NCI-H1092 treated with DMSO at 0.1 percent for 48 hours (cell line): ENCODE measurements at places on chromosomes 7 and 10.

GRCh38 chr7:68994841-68995240, 603.4 kb upstream of the AUTS2 start:
- DNase-seq: no peak

GRCh38 chr10:71374481-71375233, 22.1 kb upstream of the CDH23 start:
- DNase-seq: no peak

GRCh38 chr10:53088961-53089360, 316.4 kb upstream of the MBL2 start:
- no peak for DNase-seq

DNA sequence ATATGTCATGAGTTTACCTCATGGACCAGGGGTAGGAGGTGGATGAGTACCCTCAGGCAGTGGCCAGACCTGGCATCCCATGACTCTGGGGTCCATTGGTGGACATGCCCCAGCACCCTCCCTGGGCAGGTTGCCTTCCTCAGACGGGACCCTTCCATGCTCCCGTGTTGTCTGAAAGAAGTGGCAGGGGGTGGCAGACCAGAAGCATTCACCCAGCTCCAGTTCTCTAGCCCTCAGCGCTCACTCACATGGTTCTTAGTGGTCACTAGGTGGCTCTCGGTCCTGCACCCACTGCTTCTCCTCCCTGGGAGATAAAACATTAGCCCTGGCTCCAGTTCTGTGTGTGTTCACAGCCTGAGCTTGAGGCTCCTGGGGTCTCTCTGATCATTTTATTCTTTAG, 6.0 kb downstream of the RBP3 start:
- DNase-seq: no peak

DNA sequence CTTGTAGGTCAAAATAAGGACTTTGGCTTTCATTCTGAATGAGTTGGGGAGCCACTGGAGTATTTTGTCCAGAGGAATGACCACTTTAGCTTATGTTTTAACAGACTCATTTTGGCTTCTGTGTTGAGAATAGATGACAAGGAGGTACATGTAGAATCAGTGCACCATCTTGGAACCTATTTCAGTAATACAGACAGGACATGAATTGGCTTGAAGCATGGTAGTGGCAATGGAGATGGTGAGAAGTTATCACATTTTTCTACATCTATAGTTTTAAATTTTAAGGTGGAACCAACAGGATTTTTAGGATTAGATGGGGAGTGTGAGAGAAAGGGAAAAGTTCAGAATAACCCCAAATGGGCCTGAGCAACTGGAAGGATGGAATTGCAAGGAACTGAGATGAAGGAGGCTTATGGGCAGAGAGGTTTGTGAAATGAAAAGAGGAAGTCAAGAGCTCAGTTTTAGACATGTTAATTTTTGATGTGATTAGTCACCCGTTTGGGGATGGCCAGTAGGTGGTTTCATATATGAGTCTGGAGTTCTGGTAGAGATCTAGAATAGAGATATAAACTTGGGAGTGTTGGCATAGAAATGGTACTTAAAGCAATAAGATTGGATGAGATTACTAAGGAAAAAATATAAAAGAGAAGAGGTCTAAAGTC, 89.2 kb upstream of the JAZF1 start:
- DNase-seq: no peak

- DNase-seq: peak; percentile 48
Observed at GRCh38 chr7:6166443-6166891, 106.0 kb downstream of the CYTH3 start.

- DNase-seq: no peak
Observed at GRCh38 chr10:2700626-2701305, 366.6 kb upstream of the PFKP start.

GRCh38 chr7:68238204-68238805, 1241.7 kb downstream of the TYW1 start:
- no peak for DNase-seq

DNA sequence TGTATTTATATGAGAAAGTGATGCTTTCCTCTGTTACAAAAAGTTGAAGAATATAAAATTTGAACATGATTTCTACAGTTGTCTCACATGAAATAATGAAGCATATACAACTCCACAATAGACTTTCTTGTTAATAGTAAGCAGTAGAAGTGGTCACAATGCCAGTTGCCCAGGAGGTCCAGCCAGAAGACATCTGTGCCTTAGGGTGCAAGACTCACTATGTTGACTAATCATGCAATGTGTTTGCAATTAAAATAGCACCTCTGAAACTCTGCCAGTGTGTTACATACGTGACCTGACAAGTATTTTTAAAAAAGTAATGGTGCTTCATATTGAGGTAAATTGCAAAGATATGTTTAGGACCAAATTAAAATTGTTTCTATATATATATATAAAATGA, 547.2 kb downstream of the ETV1 start:
- no peak for DNase-seq

DNA sequence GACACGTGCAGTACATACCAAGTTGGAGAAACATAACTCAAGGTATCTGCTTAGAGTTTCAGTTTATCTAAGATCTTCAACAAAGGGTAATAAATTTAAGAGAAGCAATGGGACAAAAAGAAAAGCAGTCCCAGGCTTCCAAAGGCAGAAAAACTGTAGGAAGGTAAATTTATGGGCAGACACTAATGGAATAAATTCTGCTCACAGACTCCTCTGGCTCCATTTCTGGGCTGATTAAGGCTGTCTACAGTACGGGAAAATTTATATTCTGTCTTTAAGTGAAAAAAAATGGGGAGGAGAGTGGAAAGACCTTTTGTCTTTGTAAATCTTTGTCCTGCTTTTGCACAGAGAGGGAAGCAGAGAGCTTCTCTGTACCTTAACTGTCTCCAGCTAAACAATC, 587.5 kb upstream of the IGFBP3 start:
- DNase-seq: no peak

DNA sequence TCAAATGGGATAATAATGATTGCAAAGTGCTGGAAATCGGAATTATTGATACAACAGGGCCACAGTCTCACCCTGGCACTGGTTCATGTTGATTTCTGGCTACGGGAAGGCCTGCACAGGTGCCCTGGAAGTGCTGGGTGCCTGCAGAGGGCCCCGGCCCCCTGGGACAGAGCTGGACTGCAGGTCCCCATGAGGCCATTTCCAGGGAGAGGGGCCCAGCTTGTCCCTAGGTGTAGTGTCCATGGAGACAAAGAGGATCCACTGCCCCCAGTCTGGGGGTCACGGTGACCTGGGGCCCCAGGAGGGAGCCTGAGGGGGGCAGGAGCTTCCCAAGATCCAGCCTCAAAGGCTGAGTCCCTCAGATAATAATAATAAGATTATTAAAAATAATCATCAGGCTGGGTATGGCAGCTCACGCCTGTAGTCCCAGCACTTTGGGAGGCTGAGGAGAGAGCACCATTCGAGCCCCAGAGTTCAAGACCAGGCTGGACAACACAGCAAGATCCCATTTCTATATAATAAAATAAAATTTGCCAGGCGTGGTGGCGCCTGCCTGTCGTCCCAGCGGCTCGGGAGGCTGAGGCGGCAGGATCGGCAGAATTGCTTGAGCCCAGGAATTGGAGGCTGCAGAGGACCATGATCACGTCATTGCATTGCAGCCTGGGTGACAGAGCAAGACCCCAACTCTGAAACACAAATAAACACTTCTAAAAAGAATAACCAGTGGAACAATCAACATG, 98.1 kb downstream of the MICALL2 start:
- DNase-seq: no peak

GRCh38 chr7:37982423-37982822, 62.0 kb downstream of the EPDR1 start:
- no peak for DNase-seq

GRCh38 chr10:78572565-78572964, 496.2 kb upstream of the ZMIZ1 start:
- DNase-seq: no peak

DNA sequence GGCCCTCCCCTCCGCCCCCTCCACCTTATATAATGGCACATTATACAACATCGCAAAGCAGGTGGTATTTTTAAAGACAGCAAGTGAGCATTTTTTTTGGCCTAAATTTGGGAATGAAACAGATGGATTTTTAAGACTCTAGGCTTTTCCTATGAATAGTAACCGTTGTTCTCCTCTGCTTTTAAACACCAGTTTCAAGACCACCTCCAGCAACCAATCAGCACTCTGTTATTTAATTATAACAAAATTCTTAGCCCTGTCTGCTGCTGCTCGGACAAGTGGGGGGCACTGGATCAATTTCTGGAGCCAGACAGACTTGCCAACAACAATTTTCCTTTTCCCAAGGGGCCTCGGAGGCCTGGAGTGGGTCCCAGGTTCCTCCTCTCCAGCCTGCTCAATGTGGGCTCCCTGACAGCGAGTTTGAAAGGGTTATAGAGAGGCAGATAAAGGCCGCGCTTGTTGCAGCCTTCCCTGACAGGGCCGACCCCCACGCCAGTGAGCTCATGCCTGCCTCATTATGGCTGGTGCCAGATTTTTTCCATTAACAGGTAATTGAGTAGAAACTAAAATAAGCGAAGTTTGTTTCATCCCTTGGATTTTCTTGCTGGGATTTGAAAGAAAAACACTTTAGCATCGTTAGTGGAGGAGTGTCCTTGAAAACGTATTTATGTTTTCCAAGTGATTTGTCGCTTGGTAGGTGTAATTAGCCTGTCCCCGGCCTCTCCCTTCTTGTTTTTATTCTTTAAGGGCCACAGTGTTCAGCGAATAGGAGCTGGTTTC, 227.3 kb downstream of the TCF7L2 start:
- peak; percentile 71 for DNase-seq

- DNase-seq: no peak
Observed at GRCh38 chr10:121633056-121633455, 34.8 kb upstream of the FGFR2 start.

DNA sequence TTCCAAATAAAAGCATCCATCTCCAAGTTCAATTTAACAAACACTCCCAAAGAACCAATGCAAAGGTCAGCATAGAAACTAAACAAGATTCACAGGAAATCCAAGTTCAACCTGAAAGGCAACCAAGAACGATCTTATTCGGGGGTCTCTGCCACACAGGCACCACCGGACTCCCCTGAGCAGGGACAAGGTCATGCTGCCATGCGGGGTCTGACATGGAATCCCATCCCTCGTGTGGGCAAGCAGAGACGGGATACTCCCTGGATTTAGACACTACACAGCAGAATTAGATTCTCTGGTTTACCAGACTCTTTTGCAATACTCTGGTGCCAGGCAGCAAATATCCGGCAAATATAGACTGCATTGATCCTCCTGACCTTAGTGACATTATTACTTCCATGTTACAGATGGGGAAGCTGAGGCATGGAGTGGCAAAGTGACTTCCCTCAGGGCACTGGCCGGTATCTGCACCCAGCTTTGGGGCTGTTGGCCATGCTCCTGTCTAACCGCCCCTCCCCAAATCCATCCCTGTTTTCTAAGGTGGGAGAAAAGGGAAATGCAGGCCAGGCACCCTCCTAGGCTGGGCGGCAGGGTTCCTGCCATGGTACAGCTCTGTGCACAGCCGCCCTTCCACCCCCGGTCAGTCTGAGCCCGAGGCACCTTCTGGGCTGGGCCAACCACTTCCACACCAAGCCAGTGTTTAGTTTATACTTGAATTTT, 111.8 kb downstream of the VIPR2 start:
- DNase-seq: no peak

DNA sequence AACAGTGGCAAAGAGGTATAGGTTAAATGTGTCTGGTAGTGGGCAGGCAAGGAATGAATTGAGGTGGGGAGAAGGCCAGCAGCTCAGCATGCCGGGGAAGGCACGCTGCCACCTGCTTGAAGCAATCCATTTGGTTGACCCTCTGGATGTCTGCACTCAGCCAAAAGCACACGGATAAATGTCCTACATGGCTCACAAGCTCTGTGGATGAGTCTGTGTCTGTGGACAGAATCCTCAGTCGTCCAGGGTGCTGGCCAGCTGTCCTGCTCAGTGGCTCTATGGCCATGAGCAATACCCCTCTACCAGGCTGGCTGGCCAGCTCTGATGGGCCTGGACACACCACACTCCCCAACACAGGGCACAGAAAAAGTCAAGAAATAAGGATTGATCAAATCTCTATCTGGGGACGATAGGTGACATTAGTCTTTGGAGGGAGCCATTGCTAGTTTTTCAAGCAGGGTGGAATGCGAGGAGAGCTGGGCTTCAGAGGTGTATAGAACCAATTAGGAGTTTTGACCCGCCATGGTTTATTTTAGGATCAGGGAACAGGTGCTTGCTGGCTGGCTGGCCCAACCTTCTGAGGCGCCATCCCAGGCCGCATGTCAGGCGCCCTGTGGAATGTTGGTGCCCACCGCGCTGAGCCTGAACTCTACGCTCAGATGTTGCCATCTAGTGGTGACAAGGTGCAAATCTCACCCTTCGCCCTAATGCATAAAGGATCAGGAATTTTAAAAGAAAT, 493.4 kb downstream of the TNS3 start:
- DNase-seq: peak; percentile 22

DNA sequence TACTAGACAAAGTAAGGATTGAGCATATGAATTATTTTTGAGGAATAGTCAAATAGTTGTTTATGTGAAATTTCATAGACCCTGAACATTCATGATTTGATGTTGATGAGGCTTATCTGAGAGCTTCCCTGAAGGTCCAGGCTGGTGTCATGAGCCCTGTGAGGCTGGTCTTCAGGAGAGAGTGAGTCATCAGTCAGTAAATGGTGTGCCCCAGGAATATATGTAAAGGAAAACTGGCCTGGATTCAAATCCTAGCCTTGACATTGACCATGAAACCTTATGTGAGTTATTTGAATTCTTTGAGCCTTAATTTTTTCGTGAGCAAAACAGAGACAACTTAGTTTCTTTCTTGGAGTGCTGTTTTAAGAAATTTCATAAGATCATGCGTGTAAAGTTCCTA, 6.2 kb downstream of the TMEM236 start:
- DNase-seq: no peak

DNA sequence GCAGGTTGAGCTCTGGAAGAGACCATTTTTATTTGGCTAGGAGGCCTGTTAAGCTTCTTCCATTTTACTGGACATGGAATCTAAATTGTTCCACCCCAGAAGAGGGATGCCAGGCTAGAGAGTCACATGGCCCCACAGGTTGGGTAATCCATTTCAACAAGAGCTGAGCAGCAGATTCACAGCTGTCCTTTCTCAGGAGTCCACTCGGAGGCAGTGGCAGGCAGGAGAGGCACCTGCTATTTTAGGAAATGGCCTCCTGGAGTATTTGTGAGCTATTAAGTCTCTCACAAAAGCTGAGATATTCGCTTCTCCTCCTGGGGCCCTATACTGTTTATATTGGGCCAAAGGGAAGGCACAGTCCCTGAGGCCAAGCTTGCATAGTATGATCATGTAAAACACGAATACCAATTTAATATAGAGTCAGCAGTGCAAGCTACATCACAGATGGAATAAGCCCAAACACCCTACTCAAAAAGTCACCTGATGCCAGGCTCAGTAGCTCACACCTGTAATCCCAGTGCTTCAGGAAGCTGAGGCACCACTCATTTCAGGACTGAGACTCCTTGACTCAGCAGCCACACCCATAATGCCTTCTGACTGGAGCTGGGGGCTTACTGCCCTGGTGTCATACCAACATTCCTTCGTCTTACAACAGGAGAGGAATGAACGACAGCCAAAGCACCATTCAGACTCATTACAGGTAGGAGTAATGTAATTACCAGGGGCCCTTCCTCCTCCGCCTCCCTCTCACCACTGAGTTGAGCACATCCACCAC, 124.1 kb downstream of the LMBR1 start:
- no peak for DNase-seq

GRCh38 chr7:12581897-12582296, 11.4 kb downstream of the SCIN start:
- DNase-seq: no peak

GRCh38 chr7:30902466-30902865, 9.2 kb upstream of the AQP1 start:
- DNase-seq: no peak
